HCT116 (cell line): ENCODE measurements at places on chromosomes 12 and 14. TPM values are rescaled to one million over a fixed set of nuclear protein-coding genes. Genes with fewer than 3 reads are reported as not detected.

The TAS2R7 gene
- total RNA-seq, result not detected

DNA sequence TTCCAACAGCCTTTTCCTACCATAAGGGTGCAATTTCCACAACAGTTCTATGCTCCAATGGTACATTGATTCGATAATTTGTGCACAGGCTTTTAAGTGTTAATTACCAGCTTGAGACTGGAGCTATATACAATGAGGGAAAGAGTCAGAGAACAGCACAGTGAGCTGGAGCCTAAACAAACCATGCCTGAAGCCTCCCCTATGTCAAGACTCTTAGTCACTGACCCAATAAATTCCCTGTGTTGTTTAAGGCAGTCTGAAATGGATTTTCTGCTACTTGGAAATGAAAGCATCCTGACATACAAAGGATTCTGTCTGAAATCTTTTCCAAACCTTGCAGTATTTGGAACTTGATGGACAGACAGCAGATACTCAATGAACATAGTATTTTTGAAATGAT, 149.0 kb downstream of the EFCAB11 start:
- DNase-seq, result no peak

- no peak for DNase-seq
These were observed 996 bp downstream of the SLC2A3 start for GRCh38 chr12:7934889-7935492.

The ZBTB1 gene
- total RNA-seq, result 20.6 TPM

DNA sequence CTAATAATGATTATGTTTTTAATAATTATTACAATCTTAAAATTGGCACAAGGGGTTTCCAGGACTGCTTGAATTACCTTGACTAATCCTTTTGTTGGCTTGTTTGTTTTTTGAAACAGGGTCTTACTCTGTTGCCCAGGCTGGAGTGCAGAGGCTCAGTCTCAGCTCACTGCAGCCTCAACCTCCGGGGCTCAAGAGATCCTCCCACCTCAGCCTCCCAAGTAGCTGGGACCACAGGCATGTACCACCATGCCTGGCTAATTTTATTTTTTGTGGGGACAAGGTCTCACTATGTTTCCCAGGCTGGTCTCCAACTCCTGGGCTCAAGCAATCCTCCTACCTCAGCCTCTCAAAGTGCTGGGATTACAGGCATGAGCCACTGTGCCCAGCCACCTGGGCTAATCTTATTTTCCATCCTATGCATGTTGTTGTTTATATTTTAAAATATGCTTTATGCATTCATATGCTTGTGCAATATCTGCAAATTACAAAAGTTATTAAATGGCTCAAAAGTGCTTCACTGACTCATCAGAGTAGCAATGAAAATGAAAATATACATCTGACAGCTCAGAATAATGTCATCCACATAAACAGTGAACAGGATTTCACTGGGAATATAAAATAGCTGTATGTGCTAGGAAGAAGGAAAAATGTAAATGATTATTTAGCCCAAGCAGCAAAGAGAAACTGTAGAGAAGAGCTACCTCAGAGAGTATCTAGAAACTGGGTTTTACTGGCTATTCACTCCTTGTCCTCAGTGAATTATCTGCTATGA, 24.8 kb upstream of the PLEKHG6 start:
- DNase-seq, result no peak

The NTF3 gene
- total RNA-seq, result not detected

- DNase-seq, result no peak
These were observed 62.9 kb downstream of the MARK3 start for GRCh38 chr14:103448097-103448496.

GRCh38 chr12:102144221-102144620, 24.2 kb downstream of the PARPBP start:
- no peak for DNase-seq

The B4GALNT3 gene
- total RNA-seq, result 18.2 TPM

- peak; percentile 73 for DNase-seq
These were observed 8.7 kb downstream of the PHB2 start for GRCh38 chr12:6961695-6962284.

The MIP gene
- total RNA-seq, result 0.79 TPM

The FGD4 gene
- total RNA-seq, result 7.7 TPM

The SELPLG gene
- 1.2 TPM for total RNA-seq

DNA sequence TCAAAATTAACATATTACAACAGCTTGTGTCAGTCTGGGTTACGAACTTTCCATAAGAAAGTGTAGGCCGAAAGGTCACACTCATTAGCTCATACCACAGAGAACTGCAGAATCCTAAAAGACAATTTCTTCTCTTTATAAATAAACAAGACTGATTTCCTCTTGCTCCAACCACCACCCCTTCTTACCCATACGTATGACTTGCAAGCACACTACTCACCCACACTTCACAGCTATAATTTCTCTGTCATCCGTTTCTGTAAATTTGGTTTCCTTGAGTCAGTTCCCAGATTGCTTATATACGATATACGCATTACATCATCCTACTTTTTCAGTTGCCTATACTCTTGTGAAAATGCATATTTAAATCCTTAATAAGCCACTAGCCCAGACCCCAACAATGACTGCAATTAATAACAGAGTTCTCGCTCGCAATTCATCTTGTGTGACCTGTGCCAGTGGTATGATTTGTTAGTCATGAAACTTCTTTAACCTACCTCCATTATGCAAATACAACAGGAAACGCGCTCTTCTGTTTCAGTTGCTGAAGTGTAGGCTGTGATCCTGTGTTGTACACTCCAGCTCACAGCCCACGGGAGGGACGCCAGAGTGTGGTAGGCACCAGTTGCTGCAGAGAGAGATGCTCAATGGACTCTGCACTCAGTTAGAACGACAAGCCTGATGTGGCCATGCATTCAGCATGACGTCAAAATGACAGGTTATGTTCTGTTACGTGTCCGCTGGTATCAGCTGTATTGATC, 417.6 kb downstream of the PDZRN4 start:
- no peak for DNase-seq

GRCh38 chr14:62957562-62957961, 87.7 kb downstream of the KCNH5 start:
- DNase-seq, result no peak

The TMEM116 gene
- 6.8 TPM for total RNA-seq
